Epithelial cell of esophagus (primary cell): ENCODE measurements at places on chromosomes 1 and 21.

- DNase-seq, result peak; percentile 33
Observed at GRCh38 chr1:17293681-17294425, 14.1 kb upstream of the PADI4 start.

- DNase-seq, result no peak
Observed at GRCh38 chr1:20416706-20417105, 69.3 kb downstream of the CAMK2N1 start.

GRCh38 chr1:21200767-21201166 lies 24.1 kb upstream of the EIF4G3 start:
- DNase-seq, result peak; percentile 58

DNA sequence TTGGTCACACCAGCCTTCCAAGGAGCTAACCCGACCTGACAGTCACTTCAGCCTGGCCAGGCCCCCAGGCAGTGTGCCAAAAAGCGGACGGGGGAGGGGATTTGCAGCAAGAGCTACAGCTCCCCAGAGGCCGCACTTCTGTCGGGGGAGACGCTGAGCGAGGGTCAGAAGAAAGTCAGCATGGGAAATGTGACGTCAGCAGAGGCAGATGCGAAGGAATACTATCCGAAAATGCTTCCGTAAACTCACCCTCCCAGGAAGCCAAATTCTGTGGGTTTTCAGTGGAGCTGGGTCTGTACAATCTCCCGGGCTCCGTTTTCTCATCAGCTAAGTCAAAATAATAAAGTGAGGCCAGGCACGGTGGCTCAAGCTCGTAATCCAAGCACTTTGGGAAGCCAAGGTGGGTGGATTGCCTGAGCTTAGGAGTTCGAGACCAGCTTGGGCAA lies 28.5 kb upstream of the ECE1 start:
- DNase-seq, result no peak

DNA sequence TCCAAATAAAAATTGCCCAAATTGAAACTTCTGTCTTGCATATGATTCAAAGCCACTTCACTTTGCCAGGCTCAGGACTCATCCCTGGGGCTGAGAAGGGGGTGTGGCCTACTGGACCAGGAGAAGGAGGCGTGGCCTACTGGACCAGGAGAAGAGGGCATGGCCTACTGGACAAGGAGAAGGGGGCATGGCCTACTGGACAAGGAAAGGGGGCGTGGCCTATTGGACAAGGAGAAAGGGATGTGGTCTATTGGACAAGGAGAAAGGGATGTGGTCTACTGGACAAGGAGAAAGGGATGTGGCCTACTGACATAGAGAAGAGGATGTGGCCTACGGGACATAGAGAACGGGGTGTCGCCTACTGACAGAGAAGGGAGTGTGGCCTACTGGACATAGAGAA lies 405.3 kb downstream of the RRAGC start:
- DNase-seq, result no peak

- peak; percentile 89 for DNase-seq
Observed at GRCh38 chr1:67713057-67713846, 28.3 kb downstream of the GADD45A start.

DNA sequence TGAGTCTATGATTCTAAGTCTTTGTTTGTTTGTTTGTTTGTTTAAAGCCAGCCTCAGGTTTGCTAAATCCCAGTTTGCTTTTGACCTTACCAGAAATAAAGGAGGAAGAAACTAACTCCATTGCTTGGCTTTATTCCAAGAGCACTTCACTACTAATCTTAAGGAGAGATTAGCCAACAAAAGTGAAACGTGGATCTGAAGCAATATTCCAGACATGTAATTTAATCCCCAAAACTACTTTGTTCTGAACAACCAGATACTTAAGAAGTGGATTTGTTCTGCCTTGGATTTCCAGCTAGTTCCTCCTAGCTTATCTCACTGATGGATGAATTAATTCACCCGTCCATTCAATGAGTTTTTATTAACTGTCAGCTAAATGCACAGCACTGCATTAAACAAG lies 15.9 kb upstream of the CEP350 start:
- DNase-seq, result peak; percentile 60

DNA sequence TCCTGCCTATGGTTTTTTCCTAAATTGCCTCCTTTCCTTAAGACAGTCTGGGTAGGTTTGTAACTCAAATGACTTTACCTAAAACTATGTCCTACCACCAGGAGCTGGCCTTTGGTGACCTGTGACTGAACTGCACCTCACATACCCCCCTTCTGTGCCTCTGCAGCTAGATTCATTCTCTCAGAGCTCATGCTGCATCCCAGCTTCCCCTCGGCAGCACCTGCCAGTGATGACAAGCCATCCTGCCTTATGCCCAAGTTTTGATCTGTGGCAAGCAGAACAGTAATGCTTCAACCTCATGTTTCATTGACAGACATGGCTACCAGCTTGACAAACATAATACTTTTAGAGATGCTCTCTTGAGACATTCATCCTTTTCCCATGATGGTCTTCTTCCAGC lies 141.9 kb downstream of the TSEN15 start:
- DNase-seq, result no peak

- no peak for DNase-seq
Observed at GRCh38 chr1:12208271-12208670, 21.6 kb upstream of the VPS13D start.

- no peak for DNase-seq
Observed at GRCh38 chr1:2248854-2249558, 20.9 kb downstream of the SKI start.

- peak; percentile 61 for DNase-seq
Observed at GRCh38 chr1:109792056-109792831, 28.5 kb upstream of the EPS8L3 start.

DNA sequence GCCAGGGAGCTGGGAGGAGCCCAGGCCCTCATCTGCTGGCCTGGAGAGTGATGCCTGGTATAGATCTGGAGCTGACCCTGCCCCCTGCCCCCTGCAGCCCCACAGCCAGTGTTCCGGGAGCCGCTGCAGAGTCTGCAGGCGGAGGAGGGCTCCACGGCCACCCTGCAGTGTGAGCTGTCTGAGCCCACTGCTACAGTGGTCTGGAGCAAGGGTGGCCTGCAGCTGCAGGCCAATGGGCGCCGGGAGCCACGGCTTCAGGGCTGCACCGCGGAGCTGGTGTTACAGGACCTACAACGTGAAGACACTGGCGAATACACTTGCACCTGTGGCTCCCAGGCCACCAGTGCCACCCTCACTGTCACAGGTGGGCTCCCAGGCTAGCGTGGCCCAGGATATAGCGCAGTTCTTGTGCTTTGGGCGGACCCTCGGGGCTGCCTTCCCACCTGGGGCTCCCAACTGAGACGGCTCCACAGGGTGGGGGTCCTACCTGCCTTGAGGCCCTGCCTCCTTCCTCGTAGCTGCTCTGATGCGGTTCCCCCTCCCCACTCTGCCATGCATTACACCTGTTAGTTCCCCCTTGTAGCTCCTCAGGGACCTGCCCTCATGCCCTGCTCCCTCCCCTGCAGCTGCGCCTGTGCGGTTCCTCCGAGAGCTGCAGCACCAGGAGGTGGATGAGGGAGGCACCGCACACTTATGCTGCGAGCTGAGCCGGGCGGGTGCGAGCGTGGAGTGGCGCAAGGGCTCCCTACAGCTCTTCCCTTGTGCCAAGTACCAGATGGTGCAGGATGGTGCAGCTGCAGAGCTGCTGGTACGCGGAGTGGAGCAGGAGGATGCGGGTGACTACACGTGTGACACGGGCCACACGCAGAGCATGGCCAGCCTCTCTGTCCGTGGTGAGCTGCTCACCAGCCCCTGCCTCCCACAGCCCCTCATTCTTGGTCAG lies 98.7 kb downstream of the OBSCN start:
- no peak for DNase-seq

DNA sequence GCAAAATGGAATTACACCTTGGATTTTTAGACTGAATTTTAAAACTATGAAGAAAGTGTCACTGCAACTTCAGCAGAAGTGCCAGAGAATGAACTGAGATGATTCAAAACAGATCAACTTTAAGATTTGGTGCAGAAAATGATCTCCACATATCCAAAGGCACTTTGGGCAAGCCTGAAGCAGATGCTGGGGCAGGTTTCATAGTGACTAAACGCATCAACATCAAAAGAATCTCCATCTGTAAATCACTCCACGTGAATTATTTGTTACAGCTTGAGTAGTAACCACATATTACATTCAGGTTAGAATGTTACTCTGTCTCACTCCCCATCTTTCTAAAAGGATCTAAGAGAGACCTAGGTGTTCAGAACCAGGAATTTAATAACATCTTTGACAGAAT lies 329.0 kb upstream of the ESRRG start:
- DNase-seq, result peak; percentile 54

DNA sequence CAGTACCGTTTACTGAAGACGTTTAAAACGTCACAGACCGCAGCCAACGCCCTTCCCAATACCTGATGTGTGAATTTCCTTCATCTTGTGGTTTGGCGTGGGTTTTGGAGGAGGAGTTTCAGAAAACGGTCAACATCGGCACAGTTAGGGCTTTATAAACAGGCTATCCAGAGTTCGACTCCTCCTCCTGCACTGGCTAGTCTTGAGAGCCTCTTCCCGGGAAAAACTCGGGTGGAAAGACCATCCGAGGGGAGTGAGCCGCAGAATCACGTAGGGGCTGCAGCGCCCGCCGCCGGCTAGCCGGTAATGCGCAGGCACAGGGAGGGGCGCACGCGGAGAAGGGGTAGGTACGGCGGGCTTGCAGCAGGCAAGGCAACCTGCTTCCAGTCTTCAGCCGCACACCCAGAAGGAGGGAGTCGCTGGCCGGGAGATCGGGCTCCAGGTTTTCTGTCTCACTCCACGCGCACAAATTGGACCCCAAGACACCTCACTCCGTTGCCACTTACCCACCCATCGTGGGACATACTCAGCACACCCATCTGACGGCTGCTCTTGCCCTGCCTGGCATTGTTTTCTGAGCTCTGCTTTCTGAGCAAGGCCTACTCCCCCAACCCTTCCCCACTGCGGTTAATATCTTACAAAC lies 25.4 kb downstream of the SLC19A2 start:
- peak; percentile 81 for DNase-seq

DNA sequence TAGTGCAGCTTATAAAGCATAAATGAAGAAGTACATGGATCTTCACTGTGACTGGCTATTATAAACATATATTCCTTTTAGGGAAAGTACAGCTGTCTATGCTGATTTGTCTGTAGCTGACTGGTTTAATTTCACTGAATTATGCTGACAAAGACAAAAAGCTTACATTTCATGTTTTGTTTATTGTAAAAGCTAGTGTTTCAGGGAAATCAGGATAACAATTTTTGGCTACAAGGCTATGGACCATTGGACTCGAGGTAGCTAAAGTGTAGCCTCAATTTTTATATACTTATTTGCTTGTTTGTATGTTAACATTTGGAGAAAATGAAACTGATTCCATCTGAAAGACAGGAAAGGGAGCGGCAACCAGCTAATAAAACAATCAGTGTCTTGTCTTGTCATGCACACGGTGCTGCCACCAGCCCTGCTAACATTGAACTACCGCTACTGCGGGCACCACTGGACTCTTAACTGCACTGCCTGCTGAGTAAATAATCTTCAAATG lies 480.2 kb downstream of the COL11A1 start:
- peak; percentile 43 for DNase-seq

DNA sequence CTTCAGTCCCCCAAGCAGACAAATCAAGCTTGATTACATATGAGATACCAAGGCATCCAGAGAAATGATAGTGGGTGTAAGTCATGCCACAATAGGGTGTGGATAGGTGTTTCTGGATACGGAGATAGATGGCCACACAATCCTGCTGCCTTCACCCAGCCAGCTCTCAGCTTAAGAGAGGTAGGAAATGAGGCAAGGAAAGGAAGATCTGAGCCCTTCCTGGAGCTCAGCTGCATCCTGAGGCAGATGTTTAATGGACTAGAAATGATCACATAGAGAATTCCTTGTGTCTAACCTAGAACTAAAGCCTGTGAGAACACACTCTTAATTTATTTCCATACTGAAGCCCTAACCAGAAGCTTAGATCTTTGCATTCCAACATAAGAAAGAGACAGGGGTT lies 210.3 kb downstream of the ST6GALNAC3 start:
- DNase-seq, result no peak

GRCh38 chr1:63343922-63344321 lies 21.6 kb downstream of the FOXD3 start:
- no peak for DNase-seq

DNA sequence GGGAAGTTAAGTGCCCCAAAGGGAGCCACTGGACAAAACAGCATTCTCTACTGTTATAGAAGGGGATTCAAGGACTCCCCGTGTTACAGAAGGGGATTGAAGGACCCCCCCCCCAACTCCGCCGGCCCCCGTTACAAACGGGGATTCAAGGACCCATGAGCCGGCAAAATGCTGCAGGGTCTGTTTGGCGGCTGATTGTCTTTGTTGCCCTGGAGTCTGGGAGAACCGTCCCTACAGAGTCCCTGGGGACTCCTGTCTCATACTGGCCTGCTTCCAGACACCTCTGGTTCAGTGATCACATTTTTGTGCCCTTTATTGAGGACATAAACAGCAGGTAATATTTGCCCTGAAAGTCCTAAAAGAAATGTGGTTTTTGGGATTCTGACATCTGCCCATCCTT lies 96.4 kb downstream of the SYF2 start:
- DNase-seq, result no peak

DNA sequence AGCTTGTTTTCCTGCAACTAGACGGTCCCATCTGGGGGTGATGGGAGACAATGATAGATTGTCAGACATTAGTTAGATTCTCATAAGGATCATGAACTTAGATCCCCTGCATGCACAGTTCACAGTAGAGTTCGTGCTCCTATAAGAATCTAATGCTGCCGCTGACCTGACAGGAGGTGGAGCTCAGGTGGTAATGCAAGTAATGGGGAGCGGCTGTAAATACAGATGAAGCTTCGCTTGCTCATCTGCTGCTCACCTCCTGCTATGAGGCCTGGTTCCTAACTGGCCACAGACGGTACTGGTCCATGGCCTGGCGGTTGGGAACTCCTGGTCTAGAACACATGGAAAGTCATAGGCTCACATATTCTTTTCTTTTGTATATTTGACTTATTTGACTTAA lies 42.0 kb downstream of the NIBAN1 start:
- DNase-seq, result no peak

- DNase-seq, result peak; percentile 16
Observed at GRCh38 chr1:53400761-53401674, 58.2 kb upstream of the DMRTB1 start.

- no peak for DNase-seq
Observed at GRCh38 chr21:25398630-25399029, 208.7 kb downstream of the MRPL39 start.

GRCh38 chr21:25283720-25284119 lies 323.6 kb downstream of the MRPL39 start:
- DNase-seq, result peak; percentile 46
